KBM-7 (cell line): ENCODE measurements at places on chromosomes 2 and 18.

- no peak for DNase-seq
These were observed 9.9 kb downstream of the NCAPH start for GRCh38 chr2:96345438-96345837.

- no peak for DNase-seq
These were observed 59.1 kb downstream of the CMPK2 start for GRCh38 chr2:6806604-6807003.

DNA sequence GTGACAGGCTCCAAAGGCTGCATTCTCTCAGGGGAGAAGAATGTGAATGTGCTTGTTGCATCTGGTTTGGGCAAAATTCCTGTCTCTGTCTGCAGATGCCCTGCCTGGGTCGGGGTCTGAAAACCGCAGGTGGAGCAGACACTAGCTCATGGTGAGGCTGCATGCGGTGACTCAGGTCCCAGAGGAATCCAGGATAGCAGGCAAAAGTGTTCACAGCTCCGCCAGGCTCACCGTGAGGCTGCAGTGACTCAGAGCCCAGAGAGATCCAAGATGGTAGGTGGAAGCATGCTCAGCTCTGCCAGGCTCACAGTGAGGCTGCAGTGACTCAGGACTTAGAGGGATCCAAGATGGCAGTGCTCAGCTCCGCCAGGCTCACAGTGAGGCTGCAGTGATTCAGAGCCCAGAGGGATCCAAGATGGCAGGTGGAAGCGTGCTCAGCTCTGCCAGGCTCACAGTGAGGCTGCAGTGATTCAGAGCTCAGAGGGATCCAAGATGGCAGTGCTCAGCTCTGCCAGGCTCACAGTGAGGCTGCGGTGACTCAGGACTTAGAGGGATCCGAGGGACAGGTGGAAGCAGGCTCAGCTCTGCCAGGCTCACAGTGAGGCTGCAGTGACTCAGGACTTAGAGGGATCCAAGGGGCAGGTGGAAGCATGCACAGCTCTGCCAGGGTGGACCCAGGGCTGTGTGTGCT is 200.5 kb downstream of the ACKR3 start:
- no peak for DNase-seq

GRCh38 chr2:143300536-143300935 is 171.3 kb downstream of the ARHGAP15 start:
- peak; percentile 17 for DNase-seq

GRCh38 chr2:241109210-241110088 is 7.4 kb upstream of the MTERF4 start:
- DNase-seq: no peak

DNA sequence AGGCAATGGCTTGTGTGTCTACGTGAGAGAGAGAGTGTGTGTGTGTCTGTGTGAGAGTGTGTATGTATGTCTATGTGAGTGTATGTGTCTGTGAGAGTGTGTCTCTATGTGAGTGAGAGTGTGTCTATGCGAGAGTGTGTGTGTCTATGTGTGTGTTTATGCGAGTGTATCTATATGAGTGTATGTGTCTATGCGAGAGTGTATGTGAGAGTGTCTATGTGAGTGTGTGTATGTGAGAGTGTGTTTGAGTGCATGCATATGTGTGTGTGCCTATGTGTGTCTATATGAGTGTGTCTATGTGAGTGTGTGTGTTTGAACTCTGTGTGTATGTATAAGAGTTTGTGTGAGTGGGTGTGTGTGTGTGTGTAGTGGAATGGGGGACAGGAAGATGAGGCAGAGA is 9.8 kb upstream of the GNLY start:
- DNase-seq: no peak

DNA sequence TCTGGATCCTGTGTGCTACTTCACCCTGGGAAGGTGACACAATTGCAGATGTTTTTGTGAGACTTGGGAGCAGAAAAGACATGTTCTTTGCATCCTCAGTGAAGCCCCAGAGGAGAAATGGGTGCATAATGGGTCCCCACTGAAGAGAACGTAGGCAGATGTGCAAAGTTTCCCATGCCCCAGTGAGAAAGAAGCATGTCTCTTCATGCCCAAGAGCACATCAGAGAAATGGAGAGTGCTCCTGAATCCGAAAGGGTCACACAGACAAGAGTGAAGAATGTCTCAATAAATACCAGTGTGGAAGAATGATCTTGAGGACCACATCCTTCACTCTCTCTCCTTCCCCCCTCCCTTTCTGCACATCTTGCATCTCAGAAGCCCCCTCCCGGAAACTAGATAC is 167.7 kb downstream of the TMEM247 start:
- DNase-seq: no peak

DNA sequence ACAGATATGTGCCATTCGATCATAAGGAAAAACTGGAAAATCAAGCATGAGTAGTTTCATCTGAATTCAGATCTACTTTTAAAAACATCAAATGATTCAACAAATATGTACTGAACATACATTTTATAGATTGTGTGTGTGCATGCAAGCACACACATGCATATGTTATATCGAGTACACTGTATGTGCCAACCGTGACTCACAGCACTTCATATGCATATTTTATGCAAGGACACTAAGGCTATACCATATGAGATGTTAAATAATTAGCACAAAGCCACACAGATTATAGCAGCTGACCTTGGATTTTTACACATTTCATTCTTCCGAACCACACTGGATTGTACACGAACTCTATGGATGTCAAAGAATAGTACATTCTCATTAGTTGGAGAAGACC is 161.2 kb downstream of the DNAH7 start:
- DNase-seq: no peak

- no peak for DNase-seq
These were observed 32.6 kb upstream of the BCL11A start for GRCh38 chr2:60586081-60586480.

- no peak for DNase-seq
These were observed 80.6 kb downstream of the MOGAT1 start for GRCh38 chr2:222751821-222752719.

GRCh38 chr18:35490894-35491699 is 6.7 kb downstream of the INO80C start:
- no peak for DNase-seq

DNA sequence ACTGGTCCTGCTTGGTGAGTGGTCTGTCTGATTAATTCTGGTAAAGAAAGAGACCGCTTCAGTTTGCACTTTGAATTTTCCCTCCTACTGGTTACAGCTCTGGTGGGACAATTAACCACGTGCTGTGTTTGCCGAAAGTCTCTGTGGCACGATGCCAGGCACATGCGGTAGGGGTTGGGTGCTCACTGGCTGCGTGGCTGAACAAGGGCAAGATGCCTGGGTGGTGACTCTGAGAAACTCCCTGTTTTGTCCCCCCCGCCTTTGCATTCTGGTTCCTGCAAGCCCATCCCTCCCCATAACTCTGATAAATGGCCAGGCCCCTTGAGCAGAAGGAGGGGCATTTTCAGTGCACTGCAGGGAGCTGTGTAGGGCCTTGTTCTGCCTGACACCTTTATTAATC is 206.1 kb downstream of the TFCP2L1 start:
- DNase-seq: no peak

GRCh38 chr2:34901739-34902138 is 1302.6 kb upstream of the FAM98A start:
- DNase-seq: no peak

DNA sequence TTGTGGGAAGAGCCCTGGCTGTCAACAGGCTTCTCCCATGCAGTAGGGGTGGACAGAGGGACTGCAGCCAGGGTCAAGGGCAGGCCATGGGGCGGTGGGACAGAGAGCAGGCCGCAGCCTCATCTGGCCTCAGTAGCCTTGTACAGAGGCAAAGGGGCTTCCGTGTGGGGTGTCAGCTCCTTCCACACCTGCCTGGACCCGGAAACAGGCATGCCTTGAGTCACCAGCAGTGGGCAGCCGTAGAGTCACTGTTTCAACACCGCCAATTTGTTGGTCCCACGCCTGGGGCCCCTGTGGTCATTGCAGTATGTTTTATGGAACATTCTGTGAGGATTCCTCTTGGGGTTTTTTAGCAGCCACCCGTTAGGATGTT is 173.0 kb downstream of the SMAD7 start:
- no peak for DNase-seq

DNA sequence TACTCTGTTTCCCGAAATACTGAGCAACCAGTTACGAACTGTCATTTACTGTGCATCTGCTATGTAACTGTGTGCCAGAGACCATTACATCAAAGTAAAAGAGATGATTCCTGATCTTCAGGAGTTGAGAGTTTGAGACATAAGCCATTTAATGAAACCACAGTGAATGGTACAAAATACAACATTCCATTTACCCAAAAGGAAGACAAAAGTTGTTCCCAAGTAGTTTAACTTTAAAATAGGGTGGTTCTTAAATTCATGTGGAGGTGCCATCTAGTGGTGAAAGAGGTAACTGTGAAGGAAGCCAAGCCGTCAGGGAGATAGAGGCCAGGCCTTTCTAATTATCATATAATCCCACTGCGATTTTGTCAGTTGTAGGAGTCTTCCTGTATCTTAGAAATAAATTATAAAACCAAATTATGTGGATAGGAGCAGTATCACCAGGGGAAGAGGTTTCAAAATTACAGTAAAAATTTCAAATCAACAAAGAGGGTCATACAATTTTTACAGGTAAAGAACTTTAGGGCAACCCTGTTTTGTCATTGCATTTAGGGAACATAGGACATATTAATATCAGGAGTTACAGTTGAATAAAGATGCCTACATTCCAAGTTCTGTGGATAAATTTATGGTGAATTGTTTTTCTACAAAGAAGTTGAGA is 67.7 kb downstream of the EPAS1 start:
- peak; percentile 62 for DNase-seq

DNA sequence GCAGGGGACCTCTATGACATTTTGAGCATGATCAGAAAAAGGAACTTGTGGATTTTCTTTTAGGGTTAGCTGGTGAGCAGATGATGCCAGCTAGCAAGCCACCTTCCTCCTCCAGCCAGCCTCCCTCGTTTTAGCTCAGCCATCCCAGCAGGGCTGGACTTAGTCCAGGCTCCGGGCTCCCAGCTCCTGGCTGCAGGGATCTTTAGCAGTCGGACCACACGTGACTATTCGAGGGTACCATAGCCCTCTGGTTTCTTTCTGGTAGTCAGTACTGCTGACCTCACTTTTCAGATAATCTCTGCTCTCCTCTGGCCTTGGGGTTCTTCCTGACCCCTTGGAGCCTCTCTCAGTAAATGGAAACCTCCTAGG is 31.8 kb downstream of the NCK2 start:
- no peak for DNase-seq

DNA sequence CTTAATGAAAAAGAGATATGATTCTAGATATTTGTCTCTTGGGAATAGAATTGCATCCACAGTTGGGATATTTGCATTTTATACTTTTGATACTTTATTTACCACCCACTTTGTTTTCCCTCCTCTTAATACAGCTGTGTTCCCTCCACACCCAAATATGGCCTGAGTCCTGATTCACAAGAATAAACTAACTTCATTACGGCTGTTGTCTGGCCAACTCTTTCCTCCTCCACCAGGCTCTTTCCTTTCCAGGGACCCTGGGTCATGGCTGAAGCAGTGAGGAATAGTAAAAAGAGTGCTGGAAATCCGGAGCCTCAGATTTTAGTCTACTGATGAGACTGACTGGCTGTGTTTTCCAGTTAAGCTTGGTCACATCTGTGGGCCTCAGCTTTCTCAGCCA is 48.4 kb upstream of the STAM2 start:
- no peak for DNase-seq

- peak; percentile 19 for DNase-seq
These were observed 273.6 kb downstream of the PAX3 start for GRCh38 chr2:222024932-222025880.

- DNase-seq: no peak
These were observed 1312.2 kb upstream of the ACVR2A start for GRCh38 chr2:146532509-146533147.

GRCh38 chr2:240513549-240514287 is 44.1 kb downstream of the ANKMY1 start:
- peak; percentile 78 for DNase-seq

DNA sequence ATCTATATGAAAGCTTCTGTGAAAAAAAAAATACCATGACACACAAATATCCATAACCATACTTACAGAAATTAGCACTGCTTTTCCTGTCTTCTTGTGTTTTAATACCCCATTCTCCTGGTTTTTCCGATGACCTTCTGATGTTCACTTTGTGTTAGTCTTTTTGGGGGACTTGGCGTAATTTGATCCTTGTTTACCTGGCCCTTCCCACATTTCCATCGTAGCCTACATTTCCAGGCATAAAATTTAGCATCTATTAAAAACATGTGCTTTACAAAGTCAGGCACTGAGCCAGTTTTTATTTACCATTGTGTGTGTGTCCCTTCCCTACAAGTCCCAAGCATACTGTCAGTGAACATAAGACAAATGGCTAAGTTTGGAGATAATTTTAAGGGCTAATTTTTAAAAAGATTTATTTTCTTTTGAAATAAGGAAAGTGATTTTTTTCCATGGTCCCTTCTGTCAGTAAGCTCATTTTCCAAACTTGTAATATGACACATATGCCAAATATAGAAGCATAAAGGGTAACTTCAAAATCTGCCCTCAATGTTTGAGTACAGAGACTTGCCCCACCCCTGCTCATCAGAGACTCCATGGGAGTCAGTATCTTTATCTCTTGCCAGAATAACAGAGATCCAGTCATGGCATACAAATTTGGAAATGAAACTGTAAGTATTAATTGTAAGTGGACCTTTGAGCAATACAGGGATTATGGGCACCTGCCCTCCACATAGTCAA is 27.3 kb downstream of the SESTD1 start:
- no peak for DNase-seq

GRCh38 chr2:105129722-105130232 is 91.9 kb downstream of the MRPS9 start:
- DNase-seq: peak; percentile 56

DNA sequence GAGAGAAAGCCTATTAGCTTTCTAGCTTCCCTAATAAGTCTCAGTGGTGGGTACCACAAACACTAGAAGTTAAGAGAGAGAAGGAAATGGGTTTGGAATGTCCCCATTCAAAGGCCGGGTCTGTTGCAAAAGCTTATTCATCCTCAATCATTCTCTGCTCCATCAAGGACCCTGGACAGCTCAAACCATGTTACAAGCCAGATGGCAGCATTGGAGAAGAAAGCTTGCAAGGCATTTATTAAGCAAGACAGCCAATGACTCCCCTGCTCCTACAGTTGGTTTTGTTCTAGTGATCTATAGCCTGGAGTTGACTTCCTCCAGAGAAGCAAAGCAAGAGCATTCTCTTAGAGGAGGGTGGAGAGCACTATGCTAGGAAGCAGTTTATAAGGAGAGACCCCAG is 86.9 kb upstream of the LMAN1 start:
- DNase-seq: no peak
